ENCODE measurements at places on chromosomes 12 and 14. TPM values are rescaled to one million over a fixed set of nuclear protein-coding genes. Genes with fewer than 3 reads are reported as not detected.

DNA sequence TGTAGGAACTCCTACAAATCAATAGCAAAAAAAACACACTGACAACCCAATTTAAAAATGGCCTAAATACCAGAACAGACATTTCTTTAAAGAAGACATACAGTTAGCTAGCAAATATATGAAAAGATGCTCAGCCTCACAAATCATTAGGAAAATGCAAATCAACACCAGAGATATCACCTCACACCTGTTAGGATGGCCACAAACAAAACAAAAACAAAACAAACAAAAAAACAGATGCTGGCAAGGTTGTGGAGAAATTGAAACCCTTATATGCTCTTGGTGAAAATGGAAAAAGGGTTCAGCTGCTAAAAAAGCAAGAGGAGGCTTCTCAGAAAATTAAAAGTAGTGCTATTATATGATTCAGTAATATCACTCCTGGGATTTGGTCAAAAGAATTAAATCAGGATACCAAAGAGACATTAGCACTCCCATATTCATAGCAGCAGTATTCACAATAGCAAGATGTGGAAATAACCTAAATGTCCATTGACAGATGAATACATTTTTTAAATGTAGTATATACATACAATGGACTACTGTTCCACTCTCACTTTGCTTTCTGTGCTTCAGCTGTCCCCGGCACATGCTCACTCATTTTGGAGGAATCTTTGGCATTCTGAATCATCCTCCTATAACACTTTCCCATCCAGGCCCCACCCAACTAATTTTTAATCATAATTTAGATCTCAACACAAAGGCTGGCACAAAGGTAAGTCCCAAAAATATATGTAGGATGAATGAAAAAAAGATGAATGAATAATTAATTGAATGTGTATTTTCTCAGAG is 99.1 kb downstream of the SYT1 start:
- no peaks in the 10 kb centered on the region for H3K4me1 ChIP-seq
- no peak overlapping the region for H3K27ac ChIP-seq
- no peak for DNase-seq
- H3K36me3 ChIP-seq: no peaks in the 10 kb centered on the region

- no peak for DNase-seq
- H3K27ac ChIP-seq: no peak overlapping the region
- H3K4me1 ChIP-seq: no peaks in the 10 kb centered on the region
- no peak overlapping the region for H3K4me3 ChIP-seq
Observed at GRCh38 chr12:20445687-20446086, 77.3 kb downstream of the PDE3A start.

DNA sequence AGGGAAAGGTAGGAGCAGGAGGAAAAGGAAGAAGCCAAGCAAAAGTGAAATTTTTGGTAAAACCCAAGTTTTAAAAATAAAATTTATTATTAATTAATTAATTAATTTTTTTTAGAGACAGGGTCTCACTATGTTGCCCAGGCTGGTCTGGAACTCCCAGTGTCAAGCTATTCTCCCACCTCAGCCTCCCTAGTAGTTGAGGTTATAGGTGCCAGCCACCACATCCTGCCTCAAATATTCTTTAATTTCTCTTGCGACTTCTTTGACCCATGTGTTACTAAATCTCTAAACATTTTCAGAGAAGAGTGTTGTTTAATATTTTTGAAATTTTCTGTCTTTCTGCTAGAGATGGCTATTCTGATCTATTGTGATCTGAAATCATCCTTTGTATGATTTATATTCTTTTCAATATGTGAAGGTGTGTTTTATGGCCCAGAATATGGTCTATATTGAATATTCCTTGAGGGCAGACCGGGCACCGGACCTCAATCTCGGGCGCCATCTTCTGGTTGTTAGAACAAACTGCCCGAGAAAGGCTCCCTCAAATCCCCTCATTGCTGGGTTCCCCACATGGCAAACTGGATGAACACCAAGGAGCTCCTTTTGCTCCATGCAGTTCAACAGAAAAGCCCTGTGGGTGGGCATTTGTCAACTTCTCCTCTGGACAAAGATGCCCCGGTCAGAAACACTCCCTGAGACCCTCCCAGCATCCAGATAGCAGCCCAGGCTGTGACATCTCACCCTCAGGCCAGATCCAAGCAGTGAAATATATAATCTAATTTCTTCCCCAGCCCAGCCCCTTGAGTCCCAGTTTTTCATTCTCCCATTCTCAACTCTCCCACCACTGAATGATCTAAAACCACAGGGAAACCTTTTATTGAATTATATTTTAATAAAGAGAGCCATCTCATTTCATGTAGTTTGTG is 110.5 kb downstream of the ASCL4 start:
- H3K4me3 ChIP-seq: no peak overlapping the region
- H3K27ac ChIP-seq: no peak overlapping the region
- peaks cover 14% of the 10 kb centered on the region for H3K27me3 ChIP-seq
- no peaks in the 10 kb centered on the region for H3K4me1 ChIP-seq
- no peak for DNase-seq
- no peaks in the 10 kb centered on the region for H3K36me3 ChIP-seq

DNA sequence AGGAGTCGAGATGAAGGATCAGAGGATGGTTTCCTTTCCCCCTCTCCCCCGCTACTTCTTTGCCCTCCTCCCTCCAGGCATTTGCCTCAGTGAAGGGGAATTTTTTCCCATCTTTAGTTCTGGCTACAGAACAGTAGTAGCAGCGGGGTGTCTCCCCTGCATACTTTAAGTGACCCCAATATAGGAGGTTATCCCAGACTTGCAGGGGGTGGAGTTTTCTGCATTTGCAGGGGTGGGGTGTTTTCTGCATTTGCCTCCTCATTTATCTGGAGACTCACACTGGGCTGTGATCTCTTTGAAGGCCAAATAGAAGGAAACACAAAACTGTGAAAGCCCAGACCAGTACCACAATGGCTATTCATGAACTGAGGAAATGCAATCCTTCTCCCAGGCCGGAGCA is 19.8 kb downstream of the PTPRB start:
- no peak overlapping the region for H3K4me3 ChIP-seq
- H3K36me3 ChIP-seq: no peaks in the 10 kb centered on the region
- no peaks in the 10 kb centered on the region for H3K27me3 ChIP-seq
- no peak for DNase-seq

DNA sequence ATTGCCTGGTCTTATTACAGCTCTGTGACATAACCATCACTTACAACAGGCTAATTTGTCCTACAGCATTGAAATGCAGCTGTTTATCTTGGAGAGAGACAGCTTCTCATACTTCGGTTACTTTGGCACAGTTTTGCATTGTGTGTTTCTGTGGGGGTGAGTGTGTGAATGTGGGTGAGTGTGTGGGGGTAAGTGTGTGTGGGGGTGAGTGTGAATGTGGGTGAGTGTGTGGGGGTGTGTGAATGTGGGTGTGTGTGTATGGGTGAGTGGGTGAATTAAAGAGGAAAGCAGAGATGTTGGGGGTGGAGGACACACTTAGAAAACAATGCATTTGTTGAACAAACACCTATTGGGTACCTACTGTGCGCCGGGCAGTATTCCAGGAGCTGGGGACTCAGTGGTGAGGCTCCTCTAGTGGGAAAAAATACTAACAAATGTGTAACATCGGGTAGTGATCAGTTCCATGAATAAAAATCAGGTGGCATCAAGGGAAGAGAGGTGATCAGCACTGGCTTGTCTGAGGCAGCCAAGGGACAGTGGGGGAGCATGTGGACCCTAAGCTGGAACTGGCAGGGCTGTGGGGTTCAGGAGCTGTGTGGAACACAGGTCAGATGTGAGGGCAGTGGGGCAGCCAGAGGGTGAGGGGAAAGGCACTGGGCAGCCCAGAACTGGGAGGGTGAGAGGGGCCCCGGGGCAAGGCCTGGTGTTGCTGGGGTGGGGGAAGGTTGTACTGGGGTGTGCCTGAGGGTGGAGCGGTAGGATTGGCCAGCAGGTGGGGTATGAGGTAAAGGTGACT is 44.1 kb upstream of the AMN start:
- no peaks in the 10 kb centered on the region for H3K27me3 ChIP-seq
- H3K27ac ChIP-seq: no peak overlapping the region

GRCh38 chr12:65742018-65743010 is 82.0 kb upstream of the HMGA2 start:
- no peaks in the 10 kb centered on the region for H3K4me1 ChIP-seq
- H3K36me3 ChIP-seq: no peaks in the 10 kb centered on the region
- peaks cover 8% of the 10 kb centered on the region for H3K27me3 ChIP-seq
- H3K27ac ChIP-seq: no peak overlapping the region
- peak overlapping the region; percentile 65 for H3K4me3 ChIP-seq

NAA25 gene
- 22.7 TPM for total RNA-seq

MNAT1 gene
- 48.8 TPM for total RNA-seq

RIC8B gene
- 24.3 TPM for total RNA-seq

Data from tibial nerve (tissue), 4 donors.